Stimulated activated CD4-positive, alpha-beta T cell treated with anti-CD3 and anti-CD28 coated beads, Interleukin-1b, Interleukin-23, amount 100 ng/mL, for 1 hour (primary cell): ENCODE measurements at places on chromosomes 4 and X.

GRCh38 chr4:37431417-37431743 is 186.8 kb downstream of the NWD2 start:
- no peak for DNase-seq

DNA sequence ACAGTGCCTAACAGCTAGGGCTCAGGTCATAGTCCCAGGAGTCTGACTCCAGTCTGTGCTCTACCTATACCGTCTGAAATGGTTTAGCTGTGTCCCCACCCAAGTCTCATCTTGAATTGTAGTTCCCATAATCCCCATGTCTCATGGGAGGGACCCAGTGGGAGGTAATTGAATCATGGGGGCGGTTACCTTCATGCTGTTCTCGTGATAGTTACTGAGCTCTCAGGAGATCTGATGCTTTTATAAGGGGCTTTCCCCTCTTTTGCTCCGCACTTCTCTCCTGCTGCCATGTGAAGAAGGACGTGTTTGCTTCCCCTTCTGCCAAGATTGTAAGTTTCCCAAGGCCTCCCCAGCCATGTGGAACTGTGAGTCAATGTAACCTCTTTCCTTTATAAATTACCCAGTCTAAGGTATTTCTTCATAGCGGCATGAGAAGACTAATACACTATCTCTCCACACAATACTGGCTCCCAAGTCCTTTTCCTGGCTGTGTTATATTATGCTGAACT is 110.8 kb downstream of the AFAP1 start:
- no peak for DNase-seq

GRCh38 chr4:155769090-155769489 is 10.3 kb downstream of the GUCY1B1 start:
- DNase-seq, result no peak

DNA sequence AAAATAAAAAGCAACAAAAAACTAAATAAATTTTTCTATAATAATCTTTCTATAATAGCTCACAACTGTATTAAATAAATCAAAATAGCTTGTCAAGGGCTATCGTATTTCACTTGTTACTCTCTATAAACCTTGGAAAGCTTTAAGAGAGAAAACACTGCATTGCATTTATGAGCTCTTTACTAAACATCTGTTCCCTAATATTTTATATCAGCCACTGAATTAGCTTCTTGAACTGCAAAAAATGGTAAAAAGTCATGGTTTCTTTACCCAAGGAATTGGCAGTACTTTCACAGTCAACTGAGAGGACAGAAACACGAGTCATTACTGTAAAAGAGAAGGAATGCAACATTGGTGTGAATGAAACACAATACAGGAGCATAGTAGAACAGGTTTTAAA is 671.2 kb downstream of the PCDH18 start:
- no peak for DNase-seq

DNA sequence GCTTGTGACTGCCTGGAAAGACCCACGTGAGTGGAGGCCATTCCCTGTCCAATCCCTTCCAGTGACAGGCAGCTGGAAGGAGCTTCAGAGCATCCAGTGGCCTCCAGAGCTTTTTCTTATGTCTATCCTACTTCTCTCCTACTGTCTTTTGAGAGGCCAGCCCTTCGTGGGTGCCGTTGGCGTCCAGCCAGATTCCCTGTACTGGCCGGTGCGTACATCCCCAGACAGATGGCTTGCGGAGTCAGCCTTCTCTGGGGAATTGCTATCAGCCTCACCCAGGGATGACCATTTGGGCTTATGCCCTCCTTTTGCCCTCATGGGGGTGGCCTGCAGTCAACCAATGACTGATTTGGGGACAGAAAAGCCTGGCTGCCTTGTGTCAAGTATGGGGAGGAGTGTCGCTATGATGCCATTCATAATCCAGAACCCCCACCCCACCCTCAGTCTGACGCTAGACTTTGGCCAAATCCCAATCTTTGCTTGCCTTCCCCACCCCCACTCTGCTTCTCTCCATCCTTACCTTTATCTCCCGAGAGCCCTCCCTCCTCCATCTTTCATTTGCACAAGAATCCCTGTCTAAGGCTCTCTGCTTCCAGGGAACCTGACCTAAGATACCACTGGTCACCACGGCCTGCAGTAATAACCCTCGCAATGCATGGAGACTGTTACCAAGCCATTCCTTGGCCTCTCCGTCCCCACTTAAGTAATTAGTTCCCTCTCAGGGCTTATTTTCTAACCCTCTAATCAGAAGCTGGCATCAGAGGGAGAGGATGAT is 150.3 kb upstream of the BCOR start:
- no peak for DNase-seq

DNA sequence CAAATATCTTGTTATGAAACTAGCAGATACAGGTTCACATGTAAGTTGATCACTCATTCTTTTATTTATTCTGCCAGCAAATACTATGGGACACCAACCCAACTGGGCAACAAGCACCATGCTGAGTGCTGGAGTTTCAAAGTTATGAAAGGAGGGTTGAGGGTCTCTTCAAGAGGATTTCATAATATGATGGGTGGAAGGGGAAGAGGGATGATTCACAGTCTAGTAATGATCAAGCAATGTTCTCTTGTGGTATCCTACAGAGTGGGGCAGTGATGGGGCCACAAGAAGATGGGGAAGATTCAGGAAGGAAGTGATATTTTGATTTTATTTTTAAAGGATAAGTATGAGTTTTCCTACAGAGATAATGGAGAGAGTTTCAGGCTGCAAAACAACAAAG is 46.2 kb upstream of the TXK start:
- no peak for DNase-seq

GRCh38 chr4:151750156-151750555 is 10.7 kb downstream of the GATB start:
- no peak for DNase-seq

GRCh38 chr4:89213382-89213701 is 94.3 kb downstream of the GPRIN3 start:
- DNase-seq, result no peak

DNA sequence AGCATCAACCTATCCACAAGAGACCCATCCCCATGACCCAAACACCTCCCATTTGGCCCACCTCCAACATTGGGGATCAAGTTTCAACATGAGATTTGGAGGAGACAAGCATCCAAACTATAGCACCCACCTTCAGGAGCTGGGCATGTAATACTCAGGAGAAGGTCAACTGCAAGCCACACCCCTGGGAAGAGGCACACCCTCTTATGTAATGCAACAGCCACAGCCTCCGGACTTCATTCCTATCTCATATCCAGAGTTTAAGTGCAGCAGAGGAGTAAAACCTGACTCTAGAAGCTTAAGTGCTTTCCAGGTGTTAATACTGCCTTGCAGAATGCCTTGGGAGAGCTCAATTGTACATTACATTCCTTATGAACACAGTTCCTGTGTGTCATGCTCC is 197.4 kb downstream of the PTTG2 start:
- no peak for DNase-seq

DNA sequence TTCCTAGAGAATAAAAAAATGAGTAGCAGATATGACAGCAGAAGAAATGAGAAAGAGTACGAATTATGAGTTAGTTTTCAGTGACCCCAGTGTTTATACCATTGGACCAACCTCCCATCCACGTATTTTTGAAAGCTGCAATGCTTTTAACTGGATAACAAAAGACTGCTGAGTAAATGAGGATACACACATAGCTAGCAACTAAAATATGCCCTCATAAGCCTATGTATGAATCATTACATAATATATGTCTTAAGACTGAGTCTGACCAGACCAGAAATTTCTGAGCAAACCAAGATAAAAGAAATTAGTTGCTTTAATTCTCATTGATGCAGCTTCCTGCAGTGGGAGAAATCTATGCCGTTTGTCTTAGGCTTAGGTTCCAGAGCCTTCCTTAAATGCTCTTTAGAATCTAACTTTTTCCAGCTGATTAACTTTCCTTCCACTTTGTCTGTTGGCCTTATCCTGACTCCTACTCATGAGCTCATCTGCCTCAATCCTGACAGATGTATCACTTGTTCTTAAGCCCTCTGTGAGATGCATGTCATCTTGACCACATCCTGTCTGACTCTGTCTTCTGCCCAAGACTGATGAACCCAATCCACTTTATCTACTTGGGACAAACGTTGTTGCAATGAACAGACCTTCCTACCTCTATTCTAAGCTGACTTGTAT is 301.4 kb upstream of the AADAT start:
- no peak for DNase-seq

DNA sequence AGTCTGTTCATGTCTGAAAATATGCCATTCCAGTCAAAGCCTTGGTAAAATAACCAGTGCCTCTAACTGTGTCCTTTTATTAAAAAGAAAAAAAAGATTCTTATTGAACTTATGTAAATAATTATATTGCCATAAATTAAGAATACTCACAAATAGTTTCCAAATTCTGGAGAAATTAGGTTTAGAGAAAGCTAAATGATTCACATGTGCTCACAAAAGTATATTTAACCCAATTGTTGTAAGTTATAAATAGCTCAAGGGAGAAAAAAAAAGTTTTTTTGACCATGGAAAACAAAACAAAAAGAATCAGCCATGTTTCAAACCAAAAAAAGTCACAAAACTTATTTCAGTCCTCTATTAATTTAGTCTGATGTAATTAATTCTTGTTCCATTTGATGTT is 25.3 kb upstream of the HERC6 start:
- DNase-seq, result no peak

GRCh38 chr4:155877971-155878370 is 11.9 kb upstream of the ASIC5 start:
- DNase-seq, result no peak
